ENCODE measurements at places on chromosomes 12 and 14. TPM values are rescaled to one million over a fixed set of nuclear protein-coding genes. Genes with fewer than 3 reads are reported as not detected.

GRCh38 chr12:51335931-51336330, 10.5 kb downstream of the CELA1 start:
- no peak for DNase-seq

DNA sequence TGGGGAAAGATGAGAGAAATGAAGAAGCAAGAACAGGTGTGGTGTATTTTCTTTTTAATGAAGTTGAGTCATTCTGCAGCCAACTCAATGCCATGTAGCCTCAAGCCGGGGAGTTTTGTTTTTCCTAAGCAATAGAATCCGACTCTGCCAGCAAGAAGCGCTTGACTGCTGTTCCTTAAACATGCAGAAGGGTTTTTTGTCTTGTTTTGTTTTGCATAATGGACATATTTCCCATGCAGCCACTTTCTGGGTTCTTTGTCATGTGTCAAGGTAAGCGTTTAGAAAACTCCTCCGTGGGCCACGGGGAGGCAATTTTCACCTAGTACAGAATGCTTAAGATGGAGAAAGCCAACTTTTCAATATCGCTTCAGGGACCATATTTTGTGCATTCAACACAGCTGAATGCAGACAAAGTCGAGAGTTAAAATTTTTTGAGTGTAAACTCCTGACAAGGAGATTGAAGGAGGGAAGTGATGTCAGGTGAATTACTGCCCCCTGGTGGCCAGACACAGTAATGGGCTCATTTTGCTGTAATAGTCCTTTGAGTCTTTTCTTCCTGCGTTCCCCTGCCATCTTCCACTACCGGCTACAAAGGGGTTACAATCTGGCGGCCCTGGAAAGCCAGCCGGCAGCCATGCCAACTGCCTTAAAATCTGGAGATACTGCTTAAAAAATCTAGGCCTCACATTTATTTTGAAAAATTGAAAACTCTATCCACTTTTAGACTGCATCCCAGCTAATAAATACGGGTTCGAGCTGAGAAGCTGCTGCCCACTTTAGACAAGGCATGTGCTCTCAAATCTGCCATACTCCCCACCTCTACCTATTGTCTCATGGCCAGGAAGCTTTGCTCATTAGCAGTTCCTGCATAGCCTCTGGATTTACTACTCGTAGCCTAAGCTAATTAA, 3.2 kb upstream of the FICD start:
- DNase-seq: no peak

IFI27L1 gene
- 10.7 TPM for total RNA-seq

PPP2R5E gene
- total RNA-seq: 36.3 TPM

BATF gene
- total RNA-seq: 0.84 TPM

ESR2 gene
- 0.78 TPM for total RNA-seq

ESYT1 gene
- total RNA-seq: 33.6 TPM

DNA sequence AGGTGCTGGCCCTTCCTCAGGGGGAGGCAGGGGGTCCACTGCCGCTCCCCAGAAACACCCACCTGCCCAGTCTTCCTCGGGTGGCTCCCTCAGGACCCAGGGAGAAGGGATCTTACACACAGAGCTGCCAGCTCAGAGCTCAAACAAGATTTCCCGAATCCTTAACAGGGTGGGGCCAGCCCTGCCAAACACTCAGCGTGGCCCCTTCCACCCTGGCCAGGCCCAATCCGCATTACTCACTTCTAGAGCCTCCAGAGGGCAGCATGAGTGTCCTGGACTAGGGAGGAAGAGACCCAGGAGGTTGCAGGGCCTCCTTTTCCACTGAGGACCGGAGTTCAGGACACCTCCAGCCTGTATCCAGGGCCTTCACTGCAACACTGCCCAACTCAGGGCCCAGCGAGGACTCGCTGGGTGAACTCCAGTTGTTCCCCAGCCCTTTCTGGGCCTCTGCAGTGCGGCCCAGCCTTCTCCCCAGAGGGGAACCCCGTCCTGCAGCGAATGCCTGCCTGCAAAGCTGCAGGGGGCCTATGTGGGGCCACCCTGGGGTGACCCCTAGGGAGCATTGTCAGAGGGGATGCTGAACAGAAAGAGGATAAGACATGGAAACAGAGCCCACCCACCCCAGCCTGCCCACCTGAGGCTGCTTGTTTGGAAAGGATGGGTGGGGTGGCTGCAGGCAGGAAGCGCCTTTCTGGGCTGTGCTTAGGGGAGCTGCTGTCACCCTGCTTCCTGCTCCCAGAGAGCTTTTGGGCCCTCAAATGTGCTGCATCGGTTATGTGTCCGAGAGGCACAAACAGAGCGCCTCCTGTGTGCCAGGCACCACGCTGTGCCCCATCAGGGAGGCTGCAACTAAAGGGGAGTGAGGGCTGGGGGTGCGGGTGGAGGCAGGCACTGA, 43.8 kb downstream of the CCNK start:
- peak; percentile 59 for DNase-seq

GRCh38 chr12:78457938-78458337, 406.6 kb upstream of the SYT1 start:
- no peak for DNase-seq

MSI1 gene
- total RNA-seq: 6.4 TPM

GRCh38 chr14:101709962-101710931, 51.3 kb upstream of the PPP2R5C start:
- DNase-seq: no peak

CD163L1 gene
- total RNA-seq: 3.0 TPM

DNA sequence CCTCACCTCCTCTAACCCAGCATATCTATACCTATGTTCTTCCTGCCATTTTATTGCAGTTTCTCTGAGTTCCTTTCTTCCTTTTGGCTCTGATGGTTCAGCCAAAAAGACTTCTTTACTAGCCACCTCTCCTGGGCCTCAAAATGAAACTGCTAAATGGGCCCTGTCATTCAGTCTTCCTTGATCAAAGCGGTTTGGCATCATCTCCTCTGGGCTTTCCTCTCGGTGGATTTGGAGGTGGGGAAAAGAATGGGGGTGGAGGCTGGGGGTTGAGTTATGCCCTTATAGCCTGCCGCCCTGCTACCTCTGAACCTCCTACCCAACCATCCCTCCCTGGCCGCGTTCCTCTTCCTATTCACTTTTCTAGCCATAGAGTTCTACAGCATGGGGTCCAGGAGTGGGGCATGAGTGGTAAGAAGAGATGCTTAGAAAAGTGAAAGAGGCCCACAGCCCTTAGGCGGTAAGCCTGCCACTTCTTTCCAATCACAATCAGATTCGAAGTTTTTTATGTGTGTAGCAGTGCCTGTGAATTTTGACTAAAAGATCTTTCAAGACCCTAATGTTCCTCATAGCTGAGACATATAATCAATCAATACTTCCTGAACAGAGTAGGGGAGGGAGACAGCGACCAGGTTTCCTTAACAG, 2.5 kb downstream of the AJUBA start:
- no peak for DNase-seq

GRCh38 chr12:64123448-64123847, 98.6 kb downstream of the KICS2 start:
- DNase-seq: no peak

TCL1A gene
- total RNA-seq: not detected

GRCh38 chr14:51070726-51071125, 24.2 kb downstream of the TRIM9 start:
- no peak for DNase-seq

- DNase-seq: no peak
These were observed 133.7 kb downstream of the AEBP2 start for GRCh38 chr12:19572920-19573558.

DNA sequence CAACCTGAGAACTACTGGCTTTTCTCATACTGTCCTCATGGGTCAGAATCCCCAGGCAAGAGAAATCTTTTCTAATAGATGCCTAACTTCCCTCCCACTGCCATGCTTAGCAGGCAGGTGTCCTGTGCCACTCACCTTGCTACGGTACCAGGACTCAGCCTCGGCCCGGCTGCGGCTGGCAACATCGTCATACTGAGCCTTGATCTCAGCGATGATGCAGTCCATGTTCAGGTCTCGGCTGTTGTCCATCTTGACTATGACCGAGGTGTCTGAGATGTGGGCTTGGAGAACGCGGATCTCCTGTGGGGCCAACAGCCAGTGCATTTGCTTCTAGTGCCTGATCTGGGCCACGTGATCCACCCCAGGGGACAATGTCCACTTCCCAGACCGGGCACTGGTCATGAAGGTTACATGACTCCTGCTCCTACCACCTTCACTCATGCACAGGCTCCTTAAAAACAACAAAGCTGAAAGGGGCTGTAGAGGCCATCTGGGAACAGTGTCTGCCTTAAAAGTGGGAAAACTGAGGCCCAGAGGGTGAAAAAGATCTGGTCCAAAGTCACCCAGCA, 4.1 kb downstream of the KRT85 start:
- DNase-seq: no peak

- DNase-seq: no peak
These were observed 11.5 kb upstream of the SCARB1 start for GRCh38 chr12:124874988-124875802.

TMEM117 gene
- 7.1 TPM for total RNA-seq

CSAD gene
- 10.8 TPM for total RNA-seq

PTPN21 gene
- total RNA-seq: 30.8 TPM
